ENCODE measurements at places on chromosomes 11 and 22.

- DNase-seq, result peak; percentile 90
These were observed 197.0 kb upstream of the E2F8 start for GRCh38 chr11:19437760-19438159.

DNA sequence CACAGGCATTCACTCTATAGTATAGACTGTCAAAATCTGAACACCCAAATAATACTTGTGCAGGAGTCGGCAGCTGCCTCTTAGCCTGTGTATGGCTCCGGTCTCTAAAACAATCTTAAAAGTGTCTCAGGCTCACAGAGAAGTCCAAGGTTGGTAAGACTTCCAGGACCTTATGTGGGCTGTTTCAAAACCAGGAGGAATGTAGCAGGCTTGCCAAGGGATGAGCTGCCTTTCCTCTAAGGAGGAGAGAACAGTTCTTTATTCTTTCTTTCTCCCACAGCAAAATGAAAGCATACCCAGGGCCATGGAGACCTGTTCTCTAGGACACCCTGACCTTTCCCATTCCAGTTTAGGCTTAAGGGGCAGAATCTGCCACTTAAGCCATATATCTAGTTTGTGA is 176.5 kb downstream of the TRPC6 start:
- peak; percentile 20 for DNase-seq

- DNase-seq, result no peak
These were observed 166.1 kb downstream of the ADAMTS15 start for GRCh38 chr11:130614591-130614990.

DNA sequence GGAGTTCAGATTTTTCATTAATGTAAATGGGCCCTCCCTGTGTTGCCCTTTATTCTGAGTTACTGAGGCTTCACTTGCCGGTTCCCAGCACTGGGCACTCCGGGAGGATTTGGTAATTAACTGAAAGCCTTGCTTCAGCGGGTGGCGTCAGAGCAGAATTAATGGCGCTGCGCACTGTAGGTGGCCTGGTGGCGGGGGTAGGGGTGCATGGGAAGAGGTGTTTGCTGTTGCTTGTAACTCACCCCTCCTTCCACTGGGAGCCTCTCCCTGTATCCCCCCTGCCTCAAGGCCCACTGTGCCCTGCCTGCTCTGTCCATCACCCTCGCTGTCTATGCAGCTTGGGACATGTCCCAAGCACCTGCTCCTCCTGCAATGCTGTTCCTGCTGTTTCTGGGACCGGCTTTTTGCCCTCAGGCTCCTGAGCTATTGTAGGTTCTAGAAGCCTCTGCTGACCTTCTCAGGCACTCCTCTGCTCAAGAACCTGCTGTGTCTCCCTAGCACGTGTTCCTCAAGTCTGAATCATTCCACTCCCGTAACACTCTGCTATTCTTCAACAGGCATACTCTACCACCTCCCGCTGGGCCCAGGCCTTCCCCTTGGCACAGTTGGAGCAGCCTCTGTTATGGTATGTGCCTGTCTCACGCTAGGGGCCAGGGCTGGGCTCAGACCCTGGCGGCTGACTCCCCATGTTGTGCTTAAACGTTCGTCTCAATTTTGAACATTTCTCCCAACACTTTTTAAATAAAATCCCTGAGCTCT is 24.4 kb downstream of the ARHGAP8 start:
- no peak for DNase-seq

DNA sequence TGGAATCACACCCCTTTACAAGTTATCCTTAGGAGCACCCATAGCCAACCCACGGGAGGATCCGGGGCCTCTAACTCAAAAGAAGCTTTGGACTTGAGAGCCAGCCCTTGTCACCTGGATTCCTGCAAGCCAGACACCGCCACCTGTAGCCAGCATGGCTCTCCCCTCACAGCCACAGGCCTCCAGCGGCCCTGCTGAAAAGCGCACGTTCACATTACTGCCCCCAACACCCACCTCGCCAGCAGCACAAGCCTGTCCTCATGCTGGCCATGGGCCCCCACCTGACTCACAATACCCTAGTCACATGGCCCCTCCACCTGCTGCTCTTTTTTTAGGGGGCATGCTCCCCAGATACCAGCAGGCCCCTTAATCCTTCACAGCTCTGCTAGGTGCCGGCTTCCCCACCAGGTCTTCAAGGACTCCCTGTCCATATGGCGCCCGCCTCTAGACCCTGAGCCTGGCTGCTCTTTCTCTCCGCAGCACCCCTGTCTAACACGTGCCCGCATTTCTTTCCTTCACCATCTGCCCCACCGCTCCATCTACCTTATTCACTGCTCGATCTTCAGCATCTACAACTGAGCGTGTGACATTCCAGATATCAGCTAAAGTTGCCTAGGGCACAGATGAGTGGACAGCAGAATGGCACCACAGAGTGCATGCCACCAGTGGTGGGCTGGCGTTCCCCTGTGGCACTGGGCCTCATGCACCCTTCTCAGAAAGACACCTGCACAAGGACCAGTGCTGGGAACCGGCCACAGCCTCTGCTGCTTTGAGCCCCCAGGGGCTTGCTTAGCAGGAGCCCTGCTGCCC is 6.6 kb downstream of the CARS1 start:
- no peak for DNase-seq

GRCh38 chr11:468036-468435 is 18.0 kb downstream of the PTDSS2 start:
- no peak for DNase-seq

- DNase-seq, result no peak
These were observed 18.2 kb downstream of the APOL4 start for GRCh38 chr22:36183446-36183845.

GRCh38 chr22:17912945-17913721 is 111.2 kb downstream of the MICAL3 start:
- no peak for DNase-seq

DNA sequence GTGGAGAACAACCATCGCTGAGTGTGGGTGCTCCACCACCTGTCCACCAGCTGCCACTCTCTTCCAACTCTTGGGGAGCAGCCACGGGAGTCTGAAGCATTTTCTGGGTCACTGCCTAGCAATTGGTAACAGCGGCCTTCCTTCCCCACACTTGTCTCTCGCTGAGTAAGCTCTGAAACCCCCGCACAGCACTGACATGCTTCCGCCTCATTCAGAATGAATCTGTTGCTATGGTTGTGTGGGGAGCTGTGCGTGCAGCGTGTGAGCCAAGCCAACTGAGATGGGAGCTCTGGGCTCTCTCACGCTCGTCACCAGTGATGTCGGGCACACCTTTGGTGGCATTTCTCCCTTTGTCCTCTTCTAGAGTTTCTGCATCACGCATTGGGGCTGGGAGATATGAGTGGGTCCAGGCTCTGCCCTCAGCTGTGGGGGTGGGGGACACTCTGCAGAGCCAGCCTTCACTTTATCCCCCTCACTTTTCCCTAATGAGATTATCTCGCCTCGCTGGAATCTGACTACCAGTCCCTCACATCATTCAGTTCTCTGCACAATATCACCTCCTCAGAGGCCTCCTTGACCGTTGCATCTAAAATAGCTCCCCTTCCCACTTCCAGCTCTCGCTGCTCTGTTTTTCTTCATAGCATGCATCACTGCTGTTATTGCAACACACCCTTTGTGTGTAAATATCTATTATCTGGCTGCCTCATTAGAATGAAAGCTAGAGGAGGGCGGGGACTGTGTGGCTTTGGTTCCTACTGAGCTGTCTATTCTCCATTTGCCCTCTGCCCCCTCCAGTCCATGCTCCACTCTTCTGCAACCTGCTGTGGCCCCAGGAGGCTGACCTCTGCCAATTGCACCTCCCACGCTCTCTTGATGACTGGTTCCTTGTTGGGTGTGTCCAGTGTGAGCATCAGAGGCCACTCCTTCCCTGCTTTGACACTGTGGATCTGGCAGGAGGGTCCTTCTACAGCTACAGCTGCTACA is 569.9 kb upstream of the CADM1 start:
- no peak for DNase-seq

DNA sequence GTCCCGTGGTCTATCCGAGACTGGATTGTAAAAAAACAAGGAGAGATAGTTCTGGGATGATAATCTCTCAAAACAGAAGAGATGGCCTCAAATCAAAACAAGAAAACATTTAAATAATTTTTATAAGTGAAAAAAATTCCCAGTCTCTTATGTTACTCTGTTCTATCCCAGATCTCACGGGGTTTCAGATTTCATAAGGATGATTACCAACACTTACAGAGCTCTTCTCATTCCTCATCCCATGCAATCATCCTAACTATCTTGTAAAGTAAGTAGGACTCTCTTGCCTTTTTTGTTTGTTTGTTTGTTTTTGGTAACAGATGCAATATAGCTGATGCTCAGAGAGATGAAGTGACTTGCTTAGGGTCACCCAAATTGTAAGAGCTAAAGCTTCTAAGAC is 20.0 kb upstream of the ZBTB16 start:
- no peak for DNase-seq

GRCh38 chr11:57460022-57460757 is at the start of gene RTN4RL2:
Gene RTN4RL2, plus strand, starts transcription at chr11:57460528. Its CDS starts 338 bp downstream, at chr11:57460866.
- peak; percentile 47 for DNase-seq

- no peak for DNase-seq
These were observed 17.8 kb downstream of the CHORDC1 start for GRCh38 chr11:90204832-90205646.

GRCh38 chr11:36074941-36075431 is 131.1 kb downstream of the LDLRAD3 start:
- DNase-seq, result peak; percentile 53

GRCh38 chr22:36641902-36642640 is 61.5 kb downstream of the CACNG2 start:
- DNase-seq, result peak; percentile 35

DNA sequence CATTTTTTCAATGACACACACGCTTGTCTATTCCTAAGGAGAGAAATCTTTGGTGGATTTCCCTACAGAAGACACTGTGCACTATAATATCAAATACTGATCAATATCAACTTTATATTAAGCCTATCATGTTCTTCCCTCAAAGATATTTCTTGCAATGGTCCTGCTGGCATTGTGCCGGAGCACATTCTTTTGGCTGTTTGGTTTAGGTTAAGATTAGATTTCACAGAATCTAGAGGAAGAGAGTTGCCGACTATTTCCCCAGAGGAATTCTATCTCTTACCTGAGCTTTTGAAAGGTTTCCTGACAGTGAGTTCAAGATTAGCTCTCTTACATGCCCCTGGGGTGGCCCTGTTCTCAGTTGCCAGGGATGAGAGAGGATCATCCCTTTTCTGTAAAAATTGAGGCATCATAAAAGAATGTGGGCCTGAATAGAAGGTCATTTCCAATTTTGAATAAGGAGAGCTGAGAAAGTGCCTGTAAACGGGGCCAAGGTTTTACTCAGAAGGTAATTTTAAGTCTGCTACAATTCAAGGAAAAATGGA is 180.6 kb upstream of the ARHGAP20 start:
- no peak for DNase-seq

DNA sequence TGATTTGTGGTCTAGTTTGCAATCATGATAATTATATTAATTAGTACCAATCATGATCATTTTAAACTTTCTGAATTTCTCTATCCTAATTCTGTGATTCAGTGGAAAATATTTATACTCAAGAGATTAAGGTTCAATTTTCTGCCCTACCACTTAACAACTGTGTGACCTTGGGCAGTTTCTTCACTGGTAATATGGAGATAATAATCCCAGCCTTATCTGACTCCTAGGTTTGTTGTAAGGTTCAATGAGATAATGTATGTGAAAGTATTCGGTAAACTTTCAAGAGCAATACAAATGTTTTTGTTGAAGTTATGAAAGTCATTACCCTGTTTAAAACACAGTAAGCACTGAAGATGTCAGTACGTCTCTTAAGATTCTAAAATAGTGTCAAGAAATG is 36.3 kb downstream of the CSTPP1 start:
- DNase-seq, result no peak

DNA sequence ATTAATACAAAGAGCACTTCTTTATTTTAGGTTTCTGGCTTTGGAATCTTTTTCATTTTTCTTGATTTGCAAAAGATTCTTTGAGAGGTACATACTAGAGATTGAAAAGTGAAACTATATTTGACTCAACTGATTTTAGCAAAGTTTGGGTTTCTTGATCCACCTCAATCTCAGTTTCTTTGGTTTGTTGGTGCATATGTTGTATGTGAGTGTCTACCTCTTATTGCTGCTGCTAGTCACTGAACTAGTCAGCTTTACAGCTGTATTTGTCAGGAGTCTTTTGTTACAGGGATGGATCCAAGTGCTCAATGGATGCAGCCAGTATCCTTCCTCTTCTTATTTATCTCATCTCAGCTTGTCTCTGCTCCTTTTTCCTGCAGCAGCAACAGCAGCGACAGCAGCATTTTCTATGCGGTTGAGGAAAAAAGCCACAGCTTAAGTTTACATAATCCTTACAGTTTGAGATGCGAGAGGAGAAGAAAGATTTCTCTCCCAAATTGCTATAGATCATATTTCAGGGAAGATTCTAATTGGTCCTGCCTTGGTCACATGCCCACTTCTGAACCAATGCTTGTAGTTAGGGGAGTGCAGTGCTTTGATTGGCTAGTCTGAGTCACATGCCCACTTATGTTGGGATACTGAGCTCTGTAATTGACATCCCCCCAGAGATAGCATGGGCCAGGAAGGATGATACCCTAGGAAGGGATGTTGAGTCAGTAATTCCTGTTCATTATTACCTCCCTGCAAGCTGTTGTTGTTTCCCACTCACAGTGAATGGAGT is 10.0 kb upstream of the ZNRF3 start:
- no peak for DNase-seq

GRCh38 chr11:42840176-42840829 is 471.5 kb upstream of the API5 start:
- no peak for DNase-seq

GRCh38 chr11:88814076-88814475 is 251.7 kb downstream of the GRM5 start:
- DNase-seq, result no peak

- DNase-seq, result no peak
These were observed 127.9 kb upstream of the OPCML start for GRCh38 chr11:133660202-133660568.

GRCh38 chr22:43451371-43452050 is 39.7 kb downstream of the MPPED1 start:
- DNase-seq, result no peak

DNA sequence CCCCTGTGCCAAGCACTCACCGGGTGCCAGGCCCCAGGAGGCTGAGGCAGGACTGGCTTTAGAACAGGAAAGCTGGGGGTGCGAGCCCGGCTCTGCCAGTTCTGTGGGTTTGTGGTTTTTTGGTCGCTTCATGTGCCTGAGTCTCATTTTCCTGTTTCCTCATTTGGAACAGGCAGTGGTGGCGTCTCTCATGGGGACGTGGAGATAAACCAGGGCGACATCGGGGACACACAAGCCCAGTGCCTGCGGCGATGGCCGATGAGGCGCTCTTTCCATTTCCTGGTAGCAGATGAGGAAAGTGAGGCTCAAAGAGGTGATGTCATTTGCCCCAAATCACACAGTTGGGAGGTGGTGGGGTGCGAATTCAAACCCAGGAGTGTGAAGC is 20.8 kb upstream of the CHKA start:
- no peak for DNase-seq

DNA sequence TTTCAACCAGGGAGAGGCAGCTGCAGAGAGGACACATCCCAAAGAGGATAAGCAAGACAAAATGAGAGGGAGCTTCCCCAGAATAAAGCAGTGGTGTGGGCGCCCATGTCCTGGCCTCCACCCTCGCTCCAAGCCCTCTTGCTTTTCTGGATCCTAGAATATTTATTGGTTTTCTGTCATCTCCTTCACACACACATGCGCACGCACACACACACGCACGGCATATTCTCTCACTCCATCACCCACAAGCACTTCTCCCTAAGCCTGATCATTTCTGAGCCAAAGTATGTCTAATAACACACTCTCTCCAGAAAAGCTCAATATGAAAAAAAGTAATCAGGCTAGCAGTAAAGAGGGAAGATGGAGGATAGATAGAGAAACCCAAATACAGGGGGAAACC is 7.6 kb downstream of the IGSF9B start:
- DNase-seq, result no peak
